ENCODE measurements at places on chromosomes 7 and 10.

DNA sequence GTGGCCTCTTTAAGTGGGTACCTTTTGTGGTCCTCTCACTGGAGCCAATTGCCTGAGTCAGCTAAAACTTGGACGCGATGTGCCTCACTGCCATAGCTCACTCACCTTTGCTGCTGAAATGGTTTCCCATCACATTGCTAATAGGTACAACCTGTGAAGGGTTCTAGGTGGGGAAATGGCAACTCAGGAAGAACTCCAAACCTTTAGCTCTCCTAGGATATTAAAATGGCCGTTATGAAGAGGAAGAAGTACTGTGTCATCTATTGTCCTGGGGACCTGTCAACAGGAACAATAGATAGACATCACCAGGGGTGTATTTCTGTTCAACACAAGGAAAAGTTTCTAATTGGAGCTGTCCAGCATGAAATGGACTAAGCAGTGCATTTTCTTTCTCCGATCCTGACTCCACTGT, 1.2 kb upstream of the ZNF655 start:
- DNase-seq = no peak

DNA sequence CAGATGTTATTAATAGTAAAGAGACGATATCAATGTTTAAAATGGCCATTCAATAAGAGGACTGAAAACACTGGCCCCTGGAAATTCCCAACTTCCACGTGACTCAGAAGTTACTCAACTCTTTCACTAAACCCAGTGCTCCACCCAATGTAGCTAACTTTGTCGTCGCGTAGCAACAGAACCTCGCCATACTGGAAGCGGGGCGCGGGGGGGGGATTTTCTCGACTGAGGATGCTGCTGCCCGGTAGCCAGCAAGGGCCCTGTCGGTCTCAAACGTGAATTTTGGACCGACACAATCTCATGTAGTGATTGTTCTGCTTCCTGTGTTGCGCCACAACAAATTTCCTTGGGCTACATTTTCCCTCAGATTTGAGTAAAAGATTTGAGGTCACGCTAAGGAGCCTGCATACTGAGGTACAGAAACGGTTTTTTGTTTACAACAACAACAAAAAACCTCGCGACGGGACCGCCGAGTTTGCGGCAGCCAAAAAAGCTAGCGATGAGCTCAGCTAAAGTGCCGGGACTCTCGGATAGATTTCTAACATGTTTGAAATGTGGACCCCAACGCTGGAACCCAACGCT, 977 bp upstream of the SFR1 start:
- DNase-seq = peak; percentile 75

GRCh38 chr10:127364034-127364433, 167.6 kb upstream of the INSYN2A start:
- DNase-seq = no peak

- DNase-seq = no peak
Observed at GRCh38 chr10:24726626-24727025, 2.9 kb upstream of the ARHGAP21 start.

DNA sequence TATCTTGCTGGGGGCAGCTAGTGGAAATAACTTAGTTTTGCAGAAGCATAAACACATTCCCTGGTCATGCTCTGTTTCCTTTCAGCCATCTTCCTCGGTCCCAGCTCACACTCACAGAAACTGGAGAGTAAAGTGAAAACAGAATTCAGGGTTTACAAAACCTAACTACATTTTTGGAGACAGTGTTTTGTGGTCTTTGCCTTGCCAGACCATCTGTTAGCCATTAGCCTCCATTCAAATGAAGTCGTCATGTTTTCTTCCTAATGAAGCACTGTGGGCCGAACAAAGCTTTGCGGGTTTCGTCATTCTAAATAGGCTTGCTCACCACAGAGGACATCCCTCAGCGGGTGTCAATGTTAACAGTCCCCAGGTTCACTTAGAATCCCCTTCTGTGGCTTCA, 214.6 kb upstream of the TMEM72 start:
- no peak for DNase-seq

GRCh38 chr10:51651063-51651462, 48.3 kb downstream of the CSTF2T start:
- DNase-seq = no peak

GRCh38 chr7:38375453-38375852, 102.0 kb upstream of the TARP start:
- DNase-seq = no peak

- DNase-seq = no peak
Observed at GRCh38 chr7:45684910-45685618, 110.9 kb downstream of the ADCY1 start.

All from urothelium cell line (cell line).